ENCODE measurements at places on chromosomes 4 and X. TPM values are rescaled to one million over a fixed set of nuclear protein-coding genes. Genes with fewer than 3 reads are reported as not detected.

GRCh38 chr4:149719357-149719756, 96.3 kb downstream of the IQCM start:
- no peak for DNase-seq

DNA sequence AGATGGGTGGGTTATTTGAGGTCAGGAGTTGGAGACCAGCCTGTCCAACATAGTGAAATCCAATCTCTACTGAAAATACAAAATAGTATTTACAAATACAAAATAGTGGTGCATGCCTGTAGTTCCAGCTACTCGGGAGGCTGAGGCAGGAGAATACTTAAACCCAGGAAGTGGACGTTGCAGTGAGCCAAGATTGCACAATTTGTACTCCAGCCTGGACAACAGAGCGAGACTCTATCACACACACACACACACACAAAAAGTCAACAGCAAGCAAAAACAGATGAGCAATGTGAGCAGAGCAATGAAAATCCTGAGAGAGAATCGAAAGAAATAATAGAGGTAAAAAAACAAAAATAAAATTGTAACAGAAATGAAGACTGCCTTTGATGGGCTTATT, 168.8 kb downstream of the PCDH18 start:
- no peak for DNase-seq

DNA sequence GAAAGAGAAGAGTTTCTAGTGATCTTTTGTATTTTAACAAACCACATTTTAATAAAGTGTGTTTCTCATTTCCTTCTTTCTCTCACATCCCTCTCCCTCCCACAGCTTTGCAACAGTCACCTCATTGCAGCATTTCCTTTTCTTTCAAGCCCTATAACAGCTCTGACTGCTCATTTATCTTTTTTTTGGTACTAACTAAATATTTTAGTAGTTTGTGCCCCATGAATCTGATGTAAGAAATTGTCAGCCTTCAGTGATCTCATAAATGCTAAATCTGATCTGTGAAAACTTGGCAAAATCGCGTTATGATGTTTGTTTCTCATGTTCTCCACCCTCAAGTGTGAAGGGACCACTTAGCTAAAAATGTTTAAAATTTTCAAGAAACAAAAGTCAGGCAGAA, 258.5 kb upstream of the SLIT2 start:
- DNase-seq = no peak

MAGED4B gene
- 66.9 TPM for polyA plus RNA-seq

PFKFB1 gene
- 0.55 TPM for polyA plus RNA-seq

GRCh38 chrX:118523920-118524319, 28.3 kb downstream of the DOCK11 start:
- DNase-seq = no peak

FDCSP gene
- not detected for polyA plus RNA-seq

DNA sequence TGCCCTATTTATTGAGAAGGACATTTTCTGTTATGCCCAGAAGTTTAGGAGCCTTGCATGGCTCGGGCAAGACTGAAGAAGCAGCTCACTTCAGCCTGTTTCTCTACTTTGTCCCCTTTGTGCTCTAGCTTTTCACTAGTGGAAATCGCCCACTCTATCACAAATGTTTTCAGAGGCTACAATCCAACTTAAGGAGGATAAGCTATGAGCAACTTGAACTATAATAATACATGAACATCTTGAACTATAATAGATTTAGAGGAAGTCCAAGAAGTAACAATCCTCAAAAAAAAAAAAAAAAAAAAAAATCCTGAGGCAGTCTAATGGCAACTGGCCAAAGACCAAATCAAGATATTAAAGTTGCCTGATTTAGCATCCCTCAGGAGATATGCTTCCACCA, 452.3 kb downstream of the IL1RAPL1 start:
- DNase-seq = no peak

DNA sequence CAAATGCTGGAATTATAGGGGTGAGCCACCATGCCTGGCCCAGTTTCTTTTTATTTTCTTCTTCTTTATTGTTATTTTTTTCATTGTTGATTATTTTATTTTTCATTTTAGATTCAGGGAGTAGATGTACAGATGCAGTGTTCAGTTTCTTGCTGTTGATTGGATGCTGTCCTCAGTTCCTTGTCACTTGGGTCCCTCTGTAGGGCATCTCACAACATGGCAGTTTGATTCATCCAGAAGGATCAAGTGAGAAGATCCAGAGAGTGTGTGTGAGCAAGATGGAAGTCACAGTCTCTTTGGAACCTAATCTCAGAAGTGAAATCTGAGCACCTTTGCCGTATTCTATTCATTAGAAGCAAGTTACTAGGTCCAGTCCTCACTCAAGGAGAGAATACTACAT, 20.9 kb downstream of the HMGB3 start:
- no peak for DNase-seq

GRCh38 chr4:143961075-143961474, 55.7 kb upstream of the GYPE start:
- DNase-seq = no peak

DNA sequence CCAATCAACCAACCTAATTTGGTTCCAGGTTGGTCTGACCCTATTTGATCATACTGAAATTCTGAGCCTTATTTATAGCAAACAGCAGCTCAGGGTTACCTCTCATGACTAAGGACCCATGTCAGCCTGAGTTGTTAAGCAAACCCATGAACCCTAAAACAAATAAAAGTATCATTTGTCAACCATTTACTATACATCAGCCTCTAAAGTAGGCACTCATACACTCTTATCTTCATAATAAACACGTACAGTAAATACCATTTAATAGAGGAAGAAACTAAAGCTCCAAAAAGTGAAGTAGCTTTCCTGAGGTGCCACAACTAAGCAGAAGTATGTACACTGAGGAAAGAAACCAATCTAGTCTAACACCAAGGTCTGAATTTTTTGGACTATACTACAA, 25.2 kb downstream of the MANBA start:
- no peak for DNase-seq

DNA sequence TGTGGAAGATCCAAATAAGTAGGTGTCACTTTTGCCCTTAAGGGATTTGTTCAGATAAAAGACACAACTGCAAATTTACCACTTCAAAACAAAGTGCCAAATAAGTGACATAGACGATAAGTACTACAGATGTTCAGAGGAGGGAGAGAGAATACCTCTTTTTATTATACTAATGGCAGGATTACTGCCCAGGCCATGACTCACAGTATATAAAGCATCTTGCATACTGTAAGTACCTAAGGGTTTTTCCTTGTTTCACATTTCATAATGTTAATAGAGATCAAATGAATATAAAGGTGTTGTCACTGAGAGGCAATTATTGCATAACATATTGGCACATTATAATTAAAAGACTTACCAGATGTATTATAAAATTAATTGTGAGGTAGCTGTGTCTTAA, 46.4 kb downstream of the PTPN13 start:
- no peak for DNase-seq

DNA sequence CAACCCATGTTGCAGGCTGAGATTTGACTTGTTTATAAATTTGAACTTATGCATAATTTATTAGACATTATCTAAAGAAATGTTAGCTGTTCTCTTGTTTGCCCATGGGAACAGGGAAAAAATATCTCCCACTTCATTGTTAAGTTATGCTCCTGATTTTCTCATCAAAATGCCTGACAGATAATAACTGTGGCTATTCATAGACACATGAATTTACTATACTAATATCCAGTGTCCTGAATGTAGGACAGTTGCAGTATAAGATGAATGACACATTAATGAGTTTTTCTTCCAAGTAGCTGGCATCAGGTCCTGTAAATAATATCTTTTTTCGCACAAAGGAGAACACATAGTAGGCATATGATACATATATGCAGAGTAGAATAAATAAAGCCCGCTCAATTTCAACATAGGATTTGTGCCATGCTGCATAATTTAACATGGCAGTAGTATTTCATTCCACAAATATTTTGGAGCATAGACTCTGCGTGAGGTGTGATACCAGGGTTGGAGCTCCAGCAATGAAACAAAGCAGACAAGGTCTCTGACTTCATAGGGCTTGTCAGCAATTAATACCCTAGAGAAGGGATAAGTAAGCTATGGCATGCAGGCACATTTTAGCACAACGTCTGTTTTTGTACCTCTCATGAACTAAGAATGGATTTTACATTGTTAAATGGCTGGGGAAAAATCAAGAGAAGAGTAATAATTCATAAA, 40.4 kb upstream of the DDX53 start:
- DNase-seq = no peak

- DNase-seq = no peak
Observed at GRCh38 chrX:13022926-13023325, 21.5 kb downstream of the FAM9C start.

- DNase-seq = no peak
Observed at GRCh38 chrX:110394651-110395050, 36.0 kb downstream of the RTL9 start.

DNA sequence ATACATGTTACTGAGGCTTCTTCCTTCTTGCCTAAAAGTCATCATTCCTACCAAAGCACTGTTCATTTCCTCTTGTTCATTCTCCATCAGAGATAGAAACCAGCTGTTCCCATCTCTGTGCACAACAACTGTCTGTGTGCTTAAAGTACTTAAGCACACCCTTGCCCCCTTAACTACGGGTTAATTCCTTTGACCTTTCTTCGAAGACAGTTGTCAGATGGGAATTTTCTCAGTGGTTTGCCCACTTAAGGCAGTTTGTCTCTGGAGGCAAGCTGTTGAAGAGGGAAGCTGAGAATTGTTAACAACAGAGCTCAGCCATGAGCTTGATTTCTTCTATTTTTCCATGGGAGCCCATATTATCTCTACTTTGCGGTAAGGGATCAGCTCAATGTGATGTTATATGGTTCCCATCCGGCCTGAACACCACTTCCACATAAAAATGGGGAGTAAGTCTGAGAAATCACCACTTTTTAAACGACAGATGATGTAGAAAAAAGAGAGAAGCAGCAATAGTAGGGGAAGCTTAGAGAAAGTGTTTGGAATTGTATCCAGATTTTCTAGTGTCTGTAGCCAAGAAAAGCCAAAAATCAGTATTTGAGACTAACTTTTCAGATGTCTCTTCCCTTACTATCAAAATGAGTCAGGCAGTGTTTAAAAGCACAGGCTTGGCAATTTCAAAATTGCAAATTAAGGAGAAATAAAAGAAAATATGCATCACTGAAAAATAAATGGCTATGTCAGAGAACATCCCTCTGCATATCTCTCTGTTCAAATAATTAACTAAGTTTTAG, 194.4 kb downstream of the SLIT2 start:
- peak; percentile 63 for DNase-seq

SPANXB1 gene
- not detected for polyA plus RNA-seq

FGD1 gene
- 13.4 TPM for polyA plus RNA-seq

- no peak for DNase-seq
Observed at GRCh38 chr4:19756661-19757060, 495.0 kb upstream of the SLIT2 start.

CENPE gene
- polyA plus RNA-seq = 11.2 TPM

GRCh38 chr4:57270346-57270745, 160.2 kb upstream of the IGFBP7 start:
- peak; percentile 33 for DNase-seq

GRCh38 chr4:66653937-66654336, 891.4 kb downstream of the CENPC start:
- no peak for DNase-seq

GRCh38 chrX:102866981-102867656, 70.0 kb upstream of the RAB40AL start:
- no peak for DNase-seq

ADAMTS3 gene
- polyA plus RNA-seq = 9.2 TPM

DNA sequence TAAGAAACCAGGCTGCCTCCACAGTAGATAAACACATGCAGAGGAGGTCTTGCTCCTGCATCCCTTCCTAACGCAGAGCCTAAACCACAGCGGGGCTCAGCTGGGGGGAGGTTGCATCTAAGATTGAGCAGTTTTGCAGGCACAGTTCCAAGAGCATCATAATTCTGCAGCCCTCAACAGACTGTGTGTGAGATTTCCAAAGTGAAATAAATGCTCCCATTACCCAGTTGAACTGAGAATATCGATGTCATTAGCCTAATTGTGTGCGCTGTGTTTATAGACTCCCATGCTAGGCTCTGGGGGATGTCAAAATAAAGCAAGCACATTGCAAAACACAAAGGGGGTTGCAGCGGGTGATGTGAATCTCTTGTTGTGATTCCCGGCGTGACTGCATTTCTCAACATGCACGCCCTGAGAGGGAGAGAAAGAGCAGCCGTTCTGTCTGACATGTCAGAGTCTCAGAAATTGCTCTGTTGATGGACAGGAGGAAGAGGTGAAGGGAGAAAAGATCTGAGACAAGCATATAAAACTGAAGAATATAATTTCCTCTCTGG, 150.0 kb upstream of the PSAPL1 start:
- DNase-seq = no peak

DNA sequence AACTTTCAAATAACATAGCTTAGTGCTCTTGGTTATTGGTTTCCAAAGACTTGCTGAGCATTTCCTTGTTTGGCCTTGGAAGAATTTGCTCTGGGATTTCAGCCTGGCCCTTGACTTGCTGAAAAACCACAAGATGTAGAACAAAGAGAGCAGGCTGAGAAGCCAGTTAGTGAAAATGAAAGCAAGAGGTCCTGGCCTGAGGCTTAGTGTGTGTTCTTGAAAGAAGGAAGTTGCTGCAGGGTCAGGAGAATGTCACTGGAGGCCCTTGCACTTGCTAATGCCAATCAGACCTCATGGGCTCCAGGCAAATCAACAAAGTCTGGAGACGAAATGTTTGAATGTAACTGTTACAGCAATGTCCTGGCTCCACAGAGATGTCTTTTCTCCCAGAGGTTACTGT, 79.4 kb downstream of the SYNPO2 start:
- peak; percentile 51 for DNase-seq

RPA4 gene
- polyA plus RNA-seq = not detected

AKAP4 gene
- polyA plus RNA-seq = not detected

DNA sequence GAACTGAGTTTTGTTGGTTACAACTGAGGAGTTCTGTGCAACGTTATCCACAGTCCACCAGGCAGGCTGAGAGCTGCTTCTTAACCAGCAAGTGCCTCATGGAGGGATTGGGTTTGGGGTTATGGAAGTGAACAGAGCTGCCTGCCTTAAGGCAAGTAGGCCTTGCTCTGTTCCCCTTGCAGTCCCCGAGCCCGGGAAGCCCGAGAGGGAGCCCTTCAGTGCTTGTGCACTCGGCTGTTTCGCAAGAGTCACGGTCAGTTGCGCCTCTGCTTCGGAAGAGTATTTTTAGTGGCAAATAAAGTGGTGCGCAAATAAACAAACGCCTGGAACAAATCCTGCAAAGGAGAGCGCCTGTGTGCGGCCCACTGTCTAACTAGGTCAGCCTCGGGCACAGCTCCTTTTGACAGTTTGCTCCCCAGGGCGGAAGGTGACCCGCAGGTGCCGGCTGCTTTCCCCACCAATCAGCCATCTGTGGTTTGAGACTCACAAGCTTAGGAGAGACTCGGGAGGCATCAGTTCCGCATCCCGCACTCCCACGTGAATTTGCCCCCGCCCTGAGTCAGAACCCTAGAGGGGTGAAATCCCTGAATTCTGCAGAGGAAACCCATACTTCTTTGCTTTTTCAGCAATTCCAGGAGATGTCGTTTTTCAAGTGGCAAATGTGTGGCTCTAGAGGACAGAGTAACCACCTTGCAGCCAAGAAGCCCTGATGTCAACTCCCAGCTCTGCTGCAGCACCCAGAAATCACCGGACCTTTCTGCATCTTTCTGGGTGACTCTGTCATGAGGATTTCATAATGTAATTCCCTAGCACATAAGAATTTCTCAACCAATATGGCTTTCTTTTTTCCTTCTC, 56.8 kb downstream of the LGI2 start:
- DNase-seq = no peak

GRCh38 chr4:12778191-12778590, 705.9 kb downstream of the RAB28 start:
- DNase-seq = no peak

GRCh38 chr4:71468116-71468710, 129.4 kb downstream of the SLC4A4 start:
- no peak for DNase-seq
